EH (cell line): ENCODE measurements at places on chromosomes 3 and 15.
A peak's percentile ranks its signal among the peaks of the same experiment; 100 is the strongest.

DNA sequence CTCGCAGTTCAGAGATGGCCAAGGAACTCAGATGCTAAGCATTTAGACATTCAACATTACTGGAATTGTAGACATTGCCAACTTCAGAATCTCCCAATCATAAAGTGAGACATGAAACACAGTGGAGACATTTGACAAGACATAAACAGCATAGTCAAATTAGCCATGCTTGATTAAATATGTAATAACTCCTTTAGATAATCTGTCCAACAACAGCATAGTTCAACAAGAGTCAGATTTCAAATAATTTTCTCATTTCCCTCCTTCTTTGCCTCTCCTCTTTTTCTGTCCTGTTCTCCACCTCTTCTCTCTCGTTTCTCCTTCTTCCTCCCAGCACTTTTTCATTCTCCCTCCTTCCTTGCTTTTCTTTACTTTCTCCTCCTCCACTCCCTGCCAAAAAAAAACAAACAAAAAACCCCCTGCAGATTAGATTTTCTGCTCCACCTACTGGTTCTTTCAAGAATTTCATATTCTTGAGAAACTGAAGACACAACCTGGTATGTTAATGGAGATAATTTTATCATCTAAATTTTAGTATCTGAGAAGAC is 20.2 kb downstream of the CPOX start:
- peak; percentile 34 for DNase-seq

DNA sequence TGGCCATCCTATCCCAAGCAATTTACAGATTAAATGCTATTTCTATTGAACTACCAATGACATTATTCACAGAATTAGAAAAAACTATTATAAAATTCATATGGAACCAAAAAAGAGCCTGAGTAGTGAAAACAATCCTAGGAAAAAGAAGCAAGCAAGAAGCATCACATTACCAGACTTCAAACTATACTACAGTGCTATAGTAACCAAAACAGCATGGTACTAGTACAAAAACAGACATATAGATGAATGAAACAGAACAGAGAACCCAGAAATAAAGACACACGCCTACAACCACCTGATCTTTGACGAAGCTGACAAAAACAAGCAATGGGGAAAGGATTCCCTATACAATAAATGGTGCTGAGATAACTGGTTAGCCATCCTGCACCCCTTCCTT is 152.2 kb downstream of the TNIK start:
- DNase-seq = no peak

- peak; percentile 72 for DNase-seq
Observed at GRCh38 chr3:188974856-188975599, 196.7 kb upstream of the TPRG1 start.

DNA sequence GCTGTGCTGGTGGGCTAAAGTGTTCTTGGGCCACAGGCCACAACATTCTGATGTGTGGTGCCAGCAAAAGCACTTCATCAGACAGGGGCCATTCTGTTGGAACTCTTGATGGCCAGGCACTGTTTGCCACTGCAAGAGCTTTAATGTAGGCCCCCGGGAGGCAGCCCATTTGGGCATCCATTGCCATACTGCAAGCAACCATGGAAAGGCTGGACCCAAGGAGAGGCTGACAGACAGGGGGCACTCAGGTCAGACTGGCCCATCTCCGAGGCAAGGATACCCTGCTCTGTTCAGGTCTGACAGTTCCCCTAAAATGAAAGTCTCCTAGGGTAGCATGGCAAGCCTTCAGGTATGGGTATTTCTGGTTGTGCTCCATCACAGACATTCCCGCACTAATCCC is 64.2 kb downstream of the FAM227B start:
- DNase-seq = no peak

DNA sequence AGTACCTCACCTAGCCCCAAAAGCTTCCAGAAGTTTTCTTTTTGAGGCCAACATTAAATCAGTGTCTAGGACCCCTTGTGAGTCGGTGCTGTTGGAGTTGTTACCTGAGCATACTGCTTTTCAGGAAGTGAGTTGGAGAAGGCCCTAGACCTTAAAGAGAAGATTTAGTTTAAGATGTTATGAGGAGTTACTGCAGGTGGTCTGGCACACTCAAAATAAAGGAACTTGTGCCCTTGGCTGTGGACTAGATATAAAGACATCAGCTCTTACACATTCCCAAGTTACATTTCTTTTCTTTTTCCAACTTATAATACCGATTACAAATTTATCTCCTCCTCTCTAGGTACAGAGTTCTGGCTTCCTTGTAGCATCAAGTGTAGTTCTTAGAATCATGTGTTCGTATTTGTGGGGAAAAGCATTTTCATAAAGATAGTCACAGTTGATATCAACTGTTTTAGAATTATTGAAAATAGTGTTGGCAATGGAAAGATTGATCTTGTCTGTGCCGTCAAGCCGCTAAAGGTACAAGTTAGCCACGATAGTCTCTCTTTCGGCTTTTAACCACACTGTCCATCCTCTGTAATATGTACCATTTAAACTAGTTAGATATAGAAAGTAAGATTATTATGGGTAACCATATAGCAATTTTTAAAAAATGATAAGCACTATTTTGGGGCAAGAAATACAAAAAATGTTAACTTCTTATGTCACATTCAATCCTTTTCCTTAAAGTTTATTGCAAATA is 8.6 kb downstream of the ZIC1 start:
- DNase-seq = no peak

GRCh38 chr15:64642875-64643274 is 132.5 kb downstream of the RBPMS2 start:
- DNase-seq = no peak

DNA sequence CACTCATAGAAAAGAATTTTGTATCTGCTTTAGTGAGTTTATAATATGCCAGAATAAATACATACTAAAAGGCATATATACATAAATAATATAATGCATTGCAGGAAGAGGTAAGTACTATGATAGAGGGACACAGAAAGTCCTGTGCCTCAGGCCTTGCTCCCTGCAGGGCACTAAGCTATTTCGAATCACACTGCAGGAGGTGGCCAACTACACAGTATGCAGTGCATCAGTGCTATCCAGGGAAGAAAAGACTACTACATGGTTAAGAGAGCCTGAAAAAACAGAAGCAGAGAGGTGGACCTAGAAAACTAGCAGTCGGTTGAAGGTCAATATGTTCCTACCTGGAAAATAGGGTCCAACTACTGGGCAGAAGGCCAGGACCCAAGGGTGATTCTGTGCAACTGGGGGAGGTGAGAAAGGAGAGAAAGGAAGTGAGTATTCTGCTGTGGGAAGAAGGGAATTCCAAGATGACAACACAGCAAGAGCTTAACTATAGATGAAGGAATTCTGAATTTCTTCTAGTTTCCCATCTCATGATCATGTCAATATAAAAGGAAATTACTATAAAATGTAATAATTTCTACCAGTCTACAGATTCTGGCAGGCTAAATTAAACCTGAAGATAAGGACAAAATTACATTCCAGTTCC is 218.0 kb downstream of the ZBTB20 start:
- peak; percentile 7 for DNase-seq

DNA sequence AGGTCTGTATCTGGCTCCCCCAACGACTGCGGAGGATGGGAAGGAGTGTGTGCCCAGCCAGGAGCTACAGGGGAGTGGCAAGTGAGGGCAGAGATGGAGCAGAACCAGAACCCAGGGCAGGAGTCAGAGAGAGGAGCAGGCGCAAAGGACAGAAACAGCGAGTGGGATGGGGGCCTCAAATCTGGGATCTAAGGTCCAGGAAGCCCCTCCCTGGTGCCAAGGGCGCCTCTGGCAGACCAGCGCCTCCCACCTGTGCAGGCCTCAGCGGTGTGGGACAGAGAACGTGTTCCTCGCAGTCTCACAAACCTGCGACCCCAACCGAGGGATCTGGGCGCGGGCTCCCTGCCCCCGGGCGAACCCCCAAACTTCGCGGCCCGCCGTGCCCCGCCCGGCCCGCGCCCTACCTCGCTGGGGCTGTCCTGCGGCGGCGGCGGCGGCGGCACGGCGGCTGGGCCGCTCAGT is 301 bp downstream of the PCBP4 start:
- no peak for DNase-seq

GRCh38 chr3:14925729-14926591 is 21.4 kb upstream of the NR2C2 start:
- DNase-seq = peak; percentile 68
